ENCODE measurements at places on chromosomes 3 and 15.

DNA sequence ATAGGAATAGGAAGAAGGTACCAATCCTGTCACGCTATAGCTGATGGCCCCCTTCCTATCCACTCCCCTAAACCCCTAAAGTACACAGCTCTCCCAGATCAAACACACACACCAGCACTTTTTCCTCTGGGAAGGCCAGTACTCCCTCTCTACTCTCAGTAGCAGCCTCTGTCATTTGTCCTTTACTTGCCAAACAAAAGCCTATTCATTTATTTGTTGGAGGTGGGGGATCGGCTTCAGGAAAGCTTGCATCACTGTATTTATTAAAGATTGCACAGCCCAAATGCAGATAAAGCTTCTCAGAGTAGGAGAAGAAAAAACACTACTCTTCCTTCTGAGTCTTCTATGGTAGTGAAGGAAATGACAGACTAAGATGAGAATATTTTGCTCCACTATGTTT is 429.7 kb upstream of the RASGRP1 start:
- no peak for DNase-seq

DNA sequence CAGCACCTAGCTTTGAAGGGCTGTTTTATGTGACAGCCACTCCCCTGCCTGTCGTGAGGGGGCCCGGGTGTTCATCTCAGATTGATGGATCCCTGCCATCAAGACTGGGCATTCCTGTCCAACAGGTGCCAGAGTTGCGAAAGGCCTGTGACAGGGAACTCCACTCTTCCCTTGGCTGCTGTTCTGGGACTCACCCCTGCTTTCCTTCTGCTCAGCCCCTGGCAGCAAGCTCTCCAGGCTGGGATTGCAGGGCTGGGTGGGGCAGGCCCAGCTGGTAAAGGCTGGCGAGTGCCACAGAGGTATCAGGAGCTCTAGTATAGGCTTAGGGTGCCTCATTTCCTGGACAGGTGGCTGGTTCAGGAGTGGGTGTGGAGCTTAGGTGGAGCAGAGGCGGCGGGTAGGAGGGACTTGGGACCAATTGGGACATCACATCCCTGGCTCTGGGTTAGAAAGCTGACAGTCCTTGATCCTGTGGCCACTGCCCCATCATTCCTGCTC is at the start of gene PLA2G4B:
Gene PLA2G4B (plus strand): TSS at position 448 of the 498 bp plus-strand sequence. CDS start 67 bp downstream, outside the sequence.
- no peak for DNase-seq

GRCh38 chr15:81264072-81264857 is 59.7 kb downstream of the STARD5 start:
- no peak for DNase-seq

DNA sequence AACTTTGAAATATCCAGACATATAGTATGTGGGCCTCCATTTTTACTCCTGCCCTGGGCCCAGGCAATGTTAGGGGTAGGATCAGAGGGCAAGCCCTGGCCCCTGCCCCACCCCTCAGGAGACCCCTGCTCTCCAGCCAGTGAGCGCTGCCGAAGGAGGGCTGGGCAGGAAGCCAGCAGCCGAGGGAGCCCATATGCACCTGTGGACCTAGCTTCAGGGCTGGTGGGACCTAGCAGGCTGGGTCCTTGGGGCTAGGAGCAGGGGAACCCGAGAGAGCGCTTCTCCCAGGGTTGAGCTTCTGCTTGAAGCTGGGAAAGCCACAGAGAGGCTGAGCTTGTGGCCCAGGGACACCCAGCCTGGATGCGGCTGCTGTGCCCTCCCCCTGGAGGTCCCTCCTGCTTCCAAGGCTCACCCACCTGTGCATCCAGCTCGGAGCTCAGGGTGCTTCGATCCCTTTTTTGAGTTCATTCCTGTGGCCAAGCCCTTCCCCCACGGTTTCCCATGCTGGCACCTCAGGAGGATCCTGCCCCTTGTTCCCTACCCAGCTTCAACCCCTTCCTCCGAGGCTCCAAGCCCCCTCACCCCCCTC is 21.0 kb upstream of the CYP11A1 start:
- DNase-seq = no peak

- no peak for DNase-seq
These were observed 36.5 kb downstream of the SETD5 start for GRCh38 chr3:9433627-9434521.

GRCh38 chr15:35618260-35619188 is 72.6 kb upstream of the DPH6 start:
- no peak for DNase-seq

DNA sequence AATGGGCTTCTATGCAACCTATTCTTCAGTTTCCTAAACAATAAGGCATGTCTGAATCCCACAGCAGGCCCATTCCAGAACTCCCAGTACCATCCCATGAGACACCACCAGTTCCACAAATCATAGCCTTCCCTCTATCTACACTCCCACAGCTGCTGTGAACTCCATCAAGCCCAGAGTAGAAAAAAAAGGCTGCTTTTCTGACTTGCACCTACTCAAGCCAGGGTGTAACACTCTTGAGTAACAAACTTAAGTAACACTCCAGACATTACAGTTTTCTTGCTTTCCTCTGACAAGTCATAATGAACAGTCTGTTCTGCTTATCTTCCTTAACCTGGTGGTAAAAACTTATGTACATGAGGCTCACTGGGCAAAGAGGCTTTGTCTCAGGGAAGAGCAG is 283.1 kb downstream of the NFKBIZ start:
- DNase-seq = no peak

GRCh38 chr3:176119826-176120225 is 1077.5 kb downstream of the TBL1XR1 start:
- DNase-seq = no peak
